HT1080 (cell line): ENCODE measurements at places on chromosomes 7 and 10. TPM values are rescaled to one million over a fixed set of nuclear protein-coding genes. Genes with fewer than 3 reads are reported as not detected.
A peak's percentile ranks its signal among the peaks of the same experiment; 100 is the strongest.

Gene GPR146
- 1.1 and 1.9 TPM in 2 replicates for total RNA-seq

Gene MMD2
- total RNA-seq, result not detected in 2 replicates

Gene PPP1R9A
- 3.8 and 4.3 TPM in 2 replicates for total RNA-seq

Gene COMMD3
- 60.6 and 68.4 TPM in 2 replicates for total RNA-seq

Gene ACTA2
- 14.1 and 23.6 TPM in 2 replicates for total RNA-seq

Gene ZNF503
- 1.8 and 2.8 TPM in 2 replicates for total RNA-seq

Gene GDF2
- not detected in 2 replicates for total RNA-seq

Gene PON1
- total RNA-seq, result not detected in 2 replicates

Gene CRYGN
- not detected in 2 replicates for total RNA-seq

- no peak for DNase-seq
Measured at GRCh38 chr7:67950321-67951083, 953.9 kb downstream of the TYW1 start.

DNA sequence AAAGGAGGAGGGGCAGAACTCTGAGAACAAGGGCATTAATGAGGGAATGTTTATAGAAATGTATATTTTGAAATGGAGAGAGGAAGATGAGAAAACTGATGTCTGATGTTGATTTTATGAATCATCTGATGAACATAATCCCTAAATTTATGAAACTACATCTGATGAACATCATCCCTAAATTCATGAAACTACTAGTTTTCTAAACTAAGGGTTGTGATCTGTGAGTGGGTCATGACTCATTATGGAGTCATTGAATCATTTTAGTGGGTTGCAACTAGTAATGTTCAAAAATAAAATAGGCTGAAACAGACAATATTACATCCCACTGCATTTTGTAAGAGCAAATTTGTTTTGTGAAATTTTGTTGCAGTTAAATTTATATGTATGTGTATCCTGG is 442.6 kb upstream of the TEX47 start:
- peak; percentile 76 for DNase-seq

GRCh38 chr7:140060243-140060630 is 2.5 kb downstream of the PARP12 start:
- DNase-seq, result no peak

GRCh38 chr7:120169996-120170783 is 102.8 kb upstream of the KCND2 start:
- no peak for DNase-seq

- DNase-seq, result no peak
Measured at GRCh38 chr7:67406976-67407375, 410.3 kb downstream of the TYW1 start.

DNA sequence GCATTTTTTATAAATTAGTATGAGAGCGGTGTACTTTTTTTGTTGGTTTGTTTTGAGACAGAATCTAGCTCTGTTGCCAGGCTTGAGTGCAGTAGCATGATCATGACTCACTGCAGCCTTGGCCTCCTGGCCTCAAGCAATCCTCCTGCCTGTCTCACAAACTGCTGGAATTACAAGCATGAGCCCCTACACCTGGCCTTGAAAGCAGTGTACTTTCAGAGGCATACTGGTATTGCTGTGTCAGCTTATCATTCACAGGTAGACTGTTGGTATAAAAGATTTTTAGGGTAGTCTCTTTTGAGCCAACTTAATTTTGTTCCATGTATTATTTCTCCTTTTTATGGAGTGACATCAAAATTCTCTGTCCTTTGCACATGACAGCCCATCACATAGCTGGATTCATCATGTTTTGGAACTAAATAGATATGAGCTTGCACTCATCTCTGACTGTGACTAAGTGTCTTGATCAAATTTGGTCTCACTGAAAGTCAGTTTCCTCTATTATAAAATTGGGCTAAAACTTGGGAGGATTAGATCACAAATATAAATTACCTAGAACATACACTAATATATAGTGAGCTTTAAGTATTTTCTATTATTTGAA is 12.4 kb downstream of the GNAT3 start:
- peak; percentile 87 for DNase-seq

GRCh38 chr7:92833024-92833765 is 3.2 kb downstream of the CDK6 start:
- peak; percentile 79 for DNase-seq

- DNase-seq, result no peak
Measured at GRCh38 chr7:123752534-123752933, 3.7 kb upstream of the WASL start.

GRCh38 chr7:120486164-120486563 is 213.2 kb downstream of the KCND2 start:
- DNase-seq, result peak; percentile 19

- DNase-seq, result no peak
Measured at GRCh38 chr7:140056431-140057142, 6.2 kb downstream of the PARP12 start.

DNA sequence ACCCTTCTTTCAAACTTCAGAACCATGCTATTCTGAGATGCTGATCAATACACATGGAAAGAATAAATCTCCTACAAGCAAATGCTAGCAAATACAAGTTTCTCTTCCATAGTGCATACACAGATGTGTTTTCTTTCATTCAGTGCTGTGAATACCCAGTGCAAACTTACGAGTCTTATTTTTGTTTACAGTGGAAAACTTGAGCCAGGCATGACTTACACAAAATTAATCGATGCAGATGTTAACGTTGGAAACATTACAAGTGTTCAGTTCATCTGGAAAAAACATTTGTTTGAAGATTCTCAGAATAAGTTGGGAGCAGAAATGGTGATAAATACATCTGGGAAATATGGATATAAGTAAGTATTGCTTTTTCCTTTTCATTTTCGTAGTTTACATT is 48.8 kb downstream of the PNLIPRP3 start:
- DNase-seq, result no peak

GRCh38 chr7:148626828-148627227 is 36.3 kb downstream of the C7orf33 start:
- no peak for DNase-seq

GRCh38 chr10:8254350-8254749 is 199.9 kb downstream of the GATA3 start:
- no peak for DNase-seq

GRCh38 chr10:48814933-48815332 is 124.7 kb downstream of the LRRC18 start:
- no peak for DNase-seq
